Head of caudate nucleus (tissue), 42 donors: ENCODE measurements at places on chromosomes 11 and 22.
A peak's percentile ranks its signal among the peaks of the same experiment; 100 is the strongest.

DNA sequence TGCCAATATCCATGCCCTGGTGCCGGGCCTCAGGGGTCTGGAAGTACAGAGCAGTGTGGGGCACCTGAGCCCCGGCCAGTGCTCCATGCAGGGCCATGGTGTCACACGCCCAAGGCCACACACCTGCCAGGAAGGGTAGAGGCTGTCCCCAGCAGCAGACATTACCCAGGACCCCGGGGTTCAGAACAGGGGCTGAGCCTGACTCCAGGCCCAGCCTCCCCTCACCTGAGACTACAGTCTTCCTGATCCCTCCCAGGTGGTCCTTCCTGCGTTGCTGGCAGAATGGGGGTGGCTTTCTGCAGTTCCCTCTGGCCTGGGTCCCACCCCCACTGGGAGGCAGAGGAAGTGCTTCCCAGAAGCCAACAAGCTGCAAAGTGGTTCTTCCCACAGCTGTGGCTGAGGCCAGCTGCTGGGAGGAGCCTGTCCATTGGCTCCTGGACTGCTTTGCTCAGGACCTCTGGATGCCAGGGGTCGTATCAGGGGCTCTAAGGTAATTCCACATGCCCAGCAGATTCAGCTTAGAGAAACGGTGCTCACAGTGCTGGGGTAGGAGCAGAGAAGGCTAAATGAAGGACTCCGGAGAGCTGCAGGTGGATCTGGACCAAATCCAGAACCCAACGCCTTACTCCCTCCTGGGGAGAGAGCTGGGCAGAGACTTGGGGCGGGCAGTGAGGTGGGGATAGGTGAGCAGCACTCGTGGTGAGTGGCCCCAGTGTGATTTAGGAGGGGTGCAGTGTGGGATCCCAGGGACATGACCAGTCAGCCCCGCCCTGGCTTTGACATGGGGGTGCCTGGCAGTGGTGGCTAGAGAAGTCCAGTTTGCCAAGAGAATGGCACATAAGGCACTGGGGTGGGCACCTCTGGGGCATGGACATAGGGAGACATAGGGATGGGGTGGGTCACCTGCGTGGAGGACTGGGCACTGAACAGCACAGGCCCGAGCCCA lies 12.6 kb downstream of the TCIRG1 start:
- no peak for DNase-seq

GRCh38 chr11:92236856-92237255 lies 12.2 kb downstream of the FAT3 start:
- no peak for DNase-seq

DNA sequence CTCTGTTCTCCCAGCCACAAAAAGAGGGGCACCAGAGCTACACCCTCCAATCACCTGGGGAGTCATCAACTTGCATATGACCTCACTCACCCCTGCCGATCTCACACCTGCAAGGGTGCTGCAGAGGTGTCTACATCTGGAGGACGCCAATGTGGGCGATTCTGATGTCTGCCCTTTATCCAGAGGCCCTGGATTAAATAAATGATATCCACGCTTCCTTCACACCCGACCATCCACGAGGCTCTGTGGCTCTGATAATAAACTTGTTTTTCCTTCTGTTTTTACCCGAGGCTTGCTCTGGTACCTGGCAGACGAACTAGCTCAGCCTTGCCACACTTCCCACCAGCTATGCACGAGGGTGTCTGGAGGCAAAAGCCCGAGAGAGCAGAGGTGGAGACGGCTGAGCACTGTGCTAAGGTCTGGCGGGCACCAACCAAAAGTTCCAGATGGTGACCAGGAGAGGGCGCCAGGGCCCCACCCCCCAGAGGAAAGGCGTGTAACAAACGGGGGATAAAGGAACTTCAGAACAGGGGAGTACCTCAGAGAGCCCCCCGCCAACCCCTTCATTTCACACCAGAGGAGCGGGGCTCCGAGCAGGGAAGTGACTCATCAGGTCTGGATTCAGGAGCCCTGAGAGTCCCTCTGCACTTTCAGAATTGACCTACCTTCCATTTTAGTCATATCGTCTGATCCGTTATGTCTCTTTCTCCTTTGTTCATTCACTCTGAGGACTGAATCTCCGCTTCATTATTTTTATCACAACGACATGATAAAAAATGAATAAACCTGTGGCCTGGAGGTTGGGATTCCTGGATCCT lies 13.5 kb downstream of the SCN3B start:
- DNase-seq = peak; percentile 56

DNA sequence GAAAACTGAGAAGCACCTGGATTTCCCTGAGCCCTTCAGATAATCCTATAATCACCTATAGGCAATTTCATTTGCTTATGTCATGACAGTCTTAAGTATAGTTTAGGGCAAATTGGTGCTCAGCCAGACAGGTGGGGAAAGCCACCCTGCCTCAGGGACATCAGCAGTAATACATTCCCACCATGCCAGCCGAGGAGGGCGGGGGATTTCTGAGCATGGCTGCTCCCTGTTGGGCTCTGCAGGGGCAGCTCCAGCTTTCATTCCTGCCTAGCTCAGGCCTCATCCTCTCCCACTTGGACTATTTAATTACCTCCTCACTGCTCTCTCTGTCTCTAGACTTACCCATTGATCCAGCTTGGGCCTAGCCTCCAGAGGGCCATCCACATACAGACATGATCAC lies 9.0 kb upstream of the DRD2 start:
- DNase-seq = no peak
